ENCODE measurements at places on chromosomes 5 and 9.

- no peak for DNase-seq
Observed at GRCh38 chr5:16418471-16418922, 47.1 kb downstream of the ZNF622 start.

- DNase-seq, result no peak
Observed at GRCh38 chr9:37905131-37905505, 1.2 kb upstream of the SLC25A51 start.

GRCh38 chr9:91186632-91187108 lies 175.0 kb downstream of the AUH start:
- DNase-seq, result no peak

GRCh38 chr9:36138901-36139300 lies 2.4 kb downstream of the GLIPR2 start:
- DNase-seq, result no peak

DNA sequence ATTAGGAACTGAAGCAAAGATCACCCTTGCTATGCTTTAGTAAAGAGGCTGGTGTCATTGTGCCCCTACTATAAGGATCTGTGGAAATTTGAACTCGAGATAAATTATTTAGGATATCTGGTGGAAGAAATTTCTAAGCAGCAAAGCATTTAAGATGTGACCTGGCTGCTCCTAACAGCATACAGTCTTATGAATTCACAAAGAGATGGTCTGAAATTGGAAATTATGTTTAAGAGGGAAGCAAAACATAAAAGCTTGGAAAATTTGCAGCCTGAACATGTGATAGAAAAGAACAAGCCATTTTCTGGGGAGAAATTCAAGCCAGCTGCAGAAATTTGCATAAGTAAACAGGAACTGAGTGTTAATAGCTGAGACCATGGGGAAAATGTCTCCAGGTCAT lies 223.7 kb downstream of the FBXO4 start:
- no peak for DNase-seq

DNA sequence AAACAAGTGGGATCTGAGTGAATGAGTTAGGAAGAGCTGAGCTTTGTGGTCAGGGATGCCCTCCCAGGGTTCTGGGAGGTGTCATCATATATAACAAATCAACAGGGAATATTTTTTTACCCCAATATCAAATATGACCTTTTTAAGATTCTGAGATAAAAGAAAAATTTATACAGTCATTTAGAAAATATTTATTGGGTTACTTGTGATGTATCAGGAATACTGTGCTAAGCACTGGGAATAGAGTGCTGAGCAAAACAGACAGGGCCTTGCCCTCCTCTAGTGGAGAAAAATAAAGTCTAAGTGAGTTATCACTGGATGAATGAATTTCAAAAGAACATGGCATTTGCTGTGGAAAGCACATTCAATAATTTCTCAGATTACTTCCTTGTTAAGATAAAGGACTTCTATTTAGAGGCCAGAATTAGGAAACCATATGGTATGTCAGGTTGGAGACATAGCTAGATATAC lies 102.9 kb downstream of the BOD1 start:
- no peak for DNase-seq

- no peak for DNase-seq
Observed at GRCh38 chr9:68705531-68706362, 707 bp downstream of the PIP5K1B start.

DNA sequence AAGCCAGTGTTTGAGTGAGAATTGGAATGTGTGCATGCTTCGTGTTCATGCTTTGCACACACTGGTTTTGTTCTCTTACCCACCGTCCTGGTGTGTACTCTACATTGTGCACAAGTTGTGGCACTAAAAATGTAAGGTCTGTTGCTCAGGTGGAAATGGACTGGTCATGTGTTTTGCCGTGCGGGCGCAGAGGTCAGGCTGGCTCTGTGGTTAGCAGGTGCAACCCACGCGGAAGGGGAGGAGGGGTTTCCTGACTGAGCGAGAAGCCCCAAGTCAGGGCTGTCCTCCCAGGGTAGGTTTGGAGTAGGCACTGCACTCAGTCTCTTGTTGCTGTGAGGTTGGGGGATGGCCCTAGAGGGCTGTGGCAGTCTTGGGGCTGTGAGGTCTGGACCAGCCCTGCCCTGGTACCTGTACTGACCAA lies 86.6 kb downstream of the EHMT1 start:
- DNase-seq, result no peak

DNA sequence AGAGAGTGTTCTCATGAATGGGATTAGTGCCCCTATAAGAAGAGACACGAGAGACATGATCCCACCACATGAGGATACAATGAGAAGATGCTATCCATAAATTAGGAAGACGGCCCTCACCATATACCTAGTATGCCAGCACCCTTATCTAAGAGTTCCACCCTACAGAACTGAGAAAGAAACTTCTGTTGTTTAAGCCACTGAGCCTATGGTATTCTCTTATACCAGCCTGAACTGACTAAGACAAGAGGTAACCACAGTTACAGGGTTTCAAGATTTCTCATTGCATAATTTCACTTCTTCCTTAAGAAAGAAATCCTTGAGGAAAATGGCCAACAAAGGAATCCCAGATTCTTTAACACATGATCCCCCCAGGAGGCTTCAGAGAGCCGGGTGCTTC lies 412.4 kb downstream of the NTRK2 start:
- no peak for DNase-seq

DNA sequence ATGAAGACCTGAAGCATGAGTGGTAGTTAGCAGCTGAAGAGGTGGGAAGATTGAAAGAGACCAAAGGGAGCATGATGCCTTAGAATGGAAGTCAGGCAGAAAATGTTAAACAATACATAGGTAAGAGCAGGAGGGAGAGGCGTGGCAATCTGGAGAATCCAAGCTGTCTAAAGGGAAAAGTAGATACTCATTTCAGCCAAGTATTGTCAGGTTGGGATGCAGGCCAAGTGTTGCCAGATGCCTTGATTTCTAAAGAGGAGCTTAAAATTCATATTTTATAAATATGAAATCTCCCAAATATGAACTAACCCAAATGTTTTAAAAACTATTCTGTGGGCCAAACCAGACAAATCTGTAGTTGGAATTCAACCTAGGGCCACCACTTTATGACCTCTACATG lies 4.2 kb downstream of the PAM start:
- DNase-seq, result no peak

GRCh38 chr9:107587191-107587963 lies 97.8 kb upstream of the KLF4 start:
- no peak for DNase-seq

DNA sequence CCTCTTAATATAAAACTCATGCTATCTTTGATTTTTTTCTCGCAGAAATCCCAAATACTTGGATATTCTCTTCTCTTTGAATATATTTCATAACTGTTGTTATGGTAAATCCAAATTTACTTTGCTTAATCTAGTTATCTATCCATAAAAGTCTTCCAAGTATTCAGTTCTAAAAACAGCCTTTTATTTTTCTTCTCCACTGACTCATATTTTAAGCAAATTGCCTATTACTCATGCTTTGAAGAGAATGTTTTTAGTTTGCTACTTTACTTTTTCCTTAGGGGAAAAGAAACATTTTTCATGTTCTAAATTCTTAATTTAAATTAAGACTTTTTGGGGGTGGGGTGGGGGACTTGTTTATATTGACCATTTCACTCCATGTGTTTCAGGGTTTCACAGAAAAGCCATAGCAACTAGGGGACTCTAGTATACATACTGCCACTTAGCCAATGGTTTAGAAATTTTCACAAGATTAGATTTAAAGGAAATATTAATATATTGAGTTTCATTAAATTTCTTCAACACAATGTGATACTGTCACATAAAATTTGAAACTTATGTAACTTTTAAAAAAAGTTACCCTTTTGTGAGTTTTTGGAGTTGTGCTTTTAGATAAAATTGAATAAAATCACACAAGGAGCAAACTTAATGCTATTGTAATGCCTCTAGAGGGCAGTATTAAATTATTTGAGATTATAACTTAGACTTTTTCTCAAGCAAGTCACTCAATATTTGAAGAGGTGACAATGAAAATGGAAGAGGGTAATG lies 545.8 kb upstream of the ARRDC3 start:
- DNase-seq, result no peak

- DNase-seq, result no peak
Observed at GRCh38 chr5:107524111-107524510, 146.6 kb downstream of the EFNA5 start.
